ENCODE measurements at places on chromosomes 7 and 10.

DNA sequence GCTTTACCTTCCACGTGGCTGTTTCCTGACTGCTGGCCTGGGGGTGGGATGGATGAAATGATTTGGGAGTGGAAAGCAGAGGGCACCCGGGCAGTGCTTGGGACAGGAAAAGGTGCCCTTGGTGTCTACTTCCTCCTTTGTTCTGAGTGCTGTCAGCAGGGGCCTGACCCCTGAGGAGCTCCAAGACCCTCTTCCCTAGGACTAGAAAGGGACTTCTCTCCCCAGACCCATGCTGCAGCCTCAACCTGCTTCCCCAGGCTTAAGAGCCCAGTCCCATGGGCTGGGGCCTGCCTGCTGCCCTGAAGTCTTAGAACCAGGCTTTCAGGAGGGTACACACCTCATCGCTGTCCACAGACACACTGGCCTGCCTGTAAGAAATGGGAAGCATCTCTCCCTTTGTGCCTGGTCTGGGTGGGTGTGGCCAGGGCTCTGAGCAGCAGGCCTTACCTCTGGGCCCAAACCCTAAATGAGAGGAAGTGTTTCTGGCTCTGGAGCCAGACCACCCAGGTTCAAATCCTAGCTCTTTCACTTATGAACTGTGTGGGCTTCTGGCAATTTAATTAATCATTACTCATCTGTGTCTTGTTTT, 12.9 kb downstream of the CDH23 start:
- H3K36me3 ChIP-seq, result no peaks in the 10 kb centered on the region
- no peak overlapping the region for H3K27ac ChIP-seq
- peaks cover 7% of the 10 kb centered on the region for H3K27me3 ChIP-seq
- no peak for DNase-seq

- no peak for DNase-seq
- peaks cover 31% of the 10 kb centered on the region for H3K4me1 ChIP-seq
- H3K36me3 ChIP-seq, result peaks cover 14% of the 10 kb centered on the region
- no peak overlapping the region for H3K27ac ChIP-seq
- H3K4me3 ChIP-seq, result no peak overlapping the region
- no peaks in the 10 kb centered on the region for H3K27me3 ChIP-seq
Observed at GRCh38 chr10:33507662-33508425, 173.4 kb upstream of the NRP1 start.

DNA sequence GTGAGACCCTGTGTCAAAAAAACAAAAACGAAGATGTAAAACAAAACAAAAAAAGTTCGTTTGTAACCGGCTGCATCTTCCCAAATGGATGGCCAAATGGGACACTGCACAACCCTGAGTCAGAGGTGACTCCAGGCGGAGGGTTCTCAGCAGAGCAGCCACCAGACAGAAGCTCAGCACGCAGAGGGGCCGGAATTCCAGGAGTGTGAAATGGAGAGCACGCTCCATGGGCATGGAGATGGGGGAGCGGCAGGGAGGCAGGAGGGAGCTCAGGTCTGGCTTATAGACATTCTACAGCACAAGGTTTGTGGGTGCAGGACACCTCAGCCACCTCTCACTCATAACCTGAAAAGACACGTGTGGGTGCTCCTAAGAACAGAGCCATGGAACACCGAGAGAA, 227.0 kb downstream of the MAD1L1 start:
- H3K4me1 ChIP-seq, result peaks cover 55% of the 10 kb centered on the region
- H3K27ac ChIP-seq, result peak overlapping the region; percentile 88
- no peaks in the 10 kb centered on the region for H3K36me3 ChIP-seq
- no peaks in the 10 kb centered on the region for H3K27me3 ChIP-seq
- H3K4me3 ChIP-seq, result no peak overlapping the region

GRCh38 chr10:70820976-70821750, 5.4 kb downstream of the SGPL1 start:
- no peak overlapping the region for H3K4me3 ChIP-seq
- DNase-seq, result no peak
- H3K36me3 ChIP-seq, result peaks cover 45% of the 10 kb centered on the region
- H3K4me1 ChIP-seq, result peaks cover 34% of the 10 kb centered on the region

DNA sequence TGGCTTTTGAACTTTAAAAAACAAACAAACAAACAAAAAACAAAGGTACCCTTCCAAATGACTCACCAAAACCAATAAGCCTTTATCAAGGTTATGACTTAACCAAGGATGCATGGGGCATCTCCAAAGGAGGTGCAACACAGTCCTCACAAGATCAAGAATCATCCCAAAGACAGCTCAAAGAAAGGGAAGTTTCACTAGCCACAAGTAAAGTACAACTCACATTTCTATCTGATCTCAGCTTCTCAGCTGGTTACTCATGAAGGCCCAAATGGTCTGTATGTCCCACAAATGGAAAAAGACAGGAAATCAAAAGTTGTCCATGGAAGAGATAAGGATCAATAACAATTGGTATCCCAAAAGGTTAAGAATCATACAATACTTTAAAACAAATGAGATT, 6.0 kb upstream of the MKLN1 start:
- H3K36me3 ChIP-seq, result peaks cover 12% of the 10 kb centered on the region
- H3K4me1 ChIP-seq, result peaks cover 10% of the 10 kb centered on the region
- DNase-seq, result no peak
- no peaks in the 10 kb centered on the region for H3K27me3 ChIP-seq
- no peak overlapping the region for H3K27ac ChIP-seq

- DNase-seq, result no peak
- H3K36me3 ChIP-seq, result peaks cover 16% of the 10 kb centered on the region
- H3K27me3 ChIP-seq, result no peaks in the 10 kb centered on the region
- H3K27ac ChIP-seq, result no peak overlapping the region
- H3K4me3 ChIP-seq, result no peak overlapping the region
Observed at GRCh38 chr10:98242823-98243222, 25.2 kb downstream of the LOXL4 start.

DNA sequence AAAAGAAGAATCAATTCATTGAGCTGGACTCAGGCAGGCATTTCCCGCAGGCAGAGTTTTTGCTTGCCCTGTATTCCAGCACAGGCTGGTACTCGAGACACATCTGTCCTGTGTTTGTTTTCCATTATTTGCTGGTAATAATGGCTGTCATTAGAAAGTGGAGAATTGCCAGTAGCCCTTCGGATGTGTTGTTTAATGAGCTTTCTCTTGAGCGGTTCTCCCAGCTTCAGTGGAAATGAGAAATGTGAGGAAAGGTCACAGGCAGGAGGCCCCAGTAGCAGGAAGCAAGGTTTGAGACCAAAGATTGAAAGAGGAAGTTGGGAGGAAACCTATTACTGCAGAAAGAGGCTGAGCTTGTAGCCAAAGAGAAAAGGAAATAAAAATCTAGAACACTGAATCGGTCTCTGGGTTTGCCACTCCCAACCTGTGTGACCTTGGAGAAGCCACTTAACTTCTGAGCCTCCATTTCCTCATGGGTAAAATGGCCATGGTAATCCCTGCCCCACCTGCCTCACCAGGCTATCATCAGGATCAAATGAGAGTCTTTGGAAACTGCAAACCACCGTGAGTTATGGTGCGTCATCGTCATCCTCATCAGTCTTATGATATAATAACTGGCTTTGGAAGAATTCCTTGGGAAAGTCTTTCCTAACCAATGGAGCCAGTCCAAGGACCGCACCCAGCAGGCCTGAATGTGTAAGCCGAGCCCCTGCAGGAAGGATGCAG, 67.7 kb downstream of the TACR2 start:
- H3K4me3 ChIP-seq, result no peak overlapping the region
- peaks cover 25% of the 10 kb centered on the region for H3K36me3 ChIP-seq
- H3K27me3 ChIP-seq, result no peaks in the 10 kb centered on the region
- H3K4me1 ChIP-seq, result peaks cover 34% of the 10 kb centered on the region
- H3K27ac ChIP-seq, result peak overlapping the region; percentile 58

DNA sequence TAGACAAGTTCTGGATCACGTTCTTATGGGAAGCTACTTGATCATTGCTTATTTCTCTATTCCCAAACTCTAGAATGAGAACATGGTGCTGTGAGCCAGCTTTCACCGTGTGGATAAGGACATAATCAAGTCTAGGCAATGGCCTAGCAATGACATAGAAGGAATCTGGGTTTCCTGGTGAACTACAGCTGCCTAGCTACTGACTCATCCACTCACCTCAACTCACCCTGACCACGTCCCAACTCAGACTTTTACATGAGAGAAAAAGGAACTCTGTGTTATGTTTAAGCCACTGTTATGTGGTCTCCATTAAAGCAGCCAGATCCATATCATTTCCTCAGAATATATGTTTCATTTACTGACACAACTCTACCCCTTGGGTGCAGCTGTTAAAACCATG, 18.8 kb upstream of the MET start:
- peaks cover 20% of the 10 kb centered on the region for H3K4me1 ChIP-seq
- DNase-seq, result no peak
- H3K4me3 ChIP-seq, result no peak overlapping the region

DNA sequence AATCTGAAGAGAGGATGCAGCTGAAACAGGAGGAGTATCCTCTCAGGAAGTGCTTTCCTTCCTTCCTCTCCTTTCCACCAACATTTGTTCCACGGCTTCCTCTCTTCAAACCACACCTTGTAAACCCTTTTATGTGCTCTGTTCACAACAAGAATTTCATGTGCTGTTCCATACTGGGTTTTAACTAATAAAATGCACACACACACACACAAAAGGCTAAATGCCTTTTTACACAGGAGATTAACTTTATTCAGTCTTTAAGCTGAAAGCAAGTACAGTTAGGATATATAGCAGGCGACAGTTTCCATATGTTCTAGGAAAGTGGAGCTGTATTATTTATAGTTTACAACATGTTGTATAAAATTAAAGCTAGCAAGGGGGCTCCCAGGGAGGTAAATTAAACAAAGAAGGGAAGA, 106.7 kb downstream of the REEP3 start:
- H3K4me1 ChIP-seq, result peaks cover 69% of the 10 kb centered on the region
- peak overlapping the region; percentile 100 for H3K27ac ChIP-seq
- peaks cover 5% of the 10 kb centered on the region for H3K36me3 ChIP-seq

DNA sequence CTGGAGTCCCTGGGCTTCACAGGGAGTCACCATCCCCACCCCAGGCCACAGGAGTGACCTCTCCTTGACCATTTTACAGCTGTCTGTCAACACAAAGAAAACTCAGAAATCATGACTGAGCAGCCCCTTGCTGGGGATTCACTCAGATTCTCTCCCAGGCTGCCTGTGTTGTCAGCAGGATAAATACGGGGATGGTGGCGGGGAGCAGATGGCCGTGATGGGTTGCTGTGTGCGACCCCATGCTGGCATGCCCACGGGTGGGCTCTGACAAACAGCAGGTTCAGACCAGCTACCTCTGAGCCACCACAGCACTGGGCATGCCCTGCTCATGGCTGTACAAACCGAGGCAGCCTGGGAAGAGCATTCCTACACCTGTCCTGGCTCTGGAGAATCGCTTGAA, 136.1 kb downstream of the SLIT1 start:
- no peak for DNase-seq
- peaks cover 20% of the 10 kb centered on the region for H3K36me3 ChIP-seq
- no peak overlapping the region for H3K27ac ChIP-seq

- H3K27me3 ChIP-seq, result no peaks in the 10 kb centered on the region
- no peak overlapping the region for H3K27ac ChIP-seq
- no peaks in the 10 kb centered on the region for H3K36me3 ChIP-seq
Observed at GRCh38 chr7:23004247-23004520, 9.7 kb downstream of the HYCC1 start.

DNA sequence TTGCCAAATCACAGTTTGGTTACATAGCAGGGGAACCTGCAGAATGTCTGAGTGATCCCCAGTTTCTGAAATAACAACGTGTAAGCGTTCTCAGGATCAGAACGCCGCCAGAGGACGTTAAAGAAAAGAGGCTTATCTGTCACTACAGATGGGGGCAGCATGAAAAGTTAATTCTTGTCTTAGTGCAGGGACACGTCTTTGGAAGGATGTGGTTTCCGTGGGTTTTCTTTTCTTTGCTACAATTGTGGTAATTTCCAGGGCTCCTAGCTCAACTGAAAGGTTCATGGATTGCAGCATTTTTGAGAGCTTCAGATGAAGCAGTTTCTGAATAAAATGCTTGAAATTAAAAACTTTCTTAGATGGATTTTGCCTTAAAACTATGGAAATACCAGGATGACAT, 106.6 kb downstream of the PRKCQ start:
- H3K27me3 ChIP-seq, result no peaks in the 10 kb centered on the region
- H3K36me3 ChIP-seq, result peaks cover 45% of the 10 kb centered on the region
- H3K4me3 ChIP-seq, result no peak overlapping the region
- DNase-seq, result no peak
- H3K27ac ChIP-seq, result no peak overlapping the region

DNA sequence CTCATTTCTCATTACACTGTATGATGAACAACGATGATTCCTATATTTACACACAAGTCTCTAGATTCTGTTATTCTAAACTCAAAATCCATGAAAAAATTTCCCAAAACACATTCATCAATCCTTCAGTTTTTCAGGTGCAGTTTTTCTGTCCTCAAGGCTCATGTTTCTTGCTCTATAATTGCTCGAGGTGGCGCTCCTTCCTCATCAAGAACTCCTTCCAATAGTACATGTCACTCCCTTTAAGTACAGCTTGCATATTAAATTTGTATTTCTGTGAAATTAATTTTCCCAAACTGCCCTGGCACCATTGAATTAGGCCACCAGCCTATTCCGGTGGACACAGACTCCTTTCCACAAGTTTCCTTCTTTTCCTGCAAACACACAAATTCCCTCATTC, 188.7 kb upstream of the MINDY3 start:
- peaks cover 8% of the 10 kb centered on the region for H3K27me3 ChIP-seq
- H3K4me3 ChIP-seq, result no peak overlapping the region
- no peak overlapping the region for H3K27ac ChIP-seq
- no peaks in the 10 kb centered on the region for H3K4me1 ChIP-seq
- no peaks in the 10 kb centered on the region for H3K36me3 ChIP-seq

- no peak for DNase-seq
- no peaks in the 10 kb centered on the region for H3K4me1 ChIP-seq
- H3K27me3 ChIP-seq, result no peaks in the 10 kb centered on the region
- no peak overlapping the region for H3K4me3 ChIP-seq
- H3K27ac ChIP-seq, result no peak overlapping the region
Observed at GRCh38 chr10:106815427-106816043, 349.0 kb downstream of the SORCS1 start.

- DNase-seq, result no peak
- H3K27me3 ChIP-seq, result no peaks in the 10 kb centered on the region
- no peak overlapping the region for H3K4me3 ChIP-seq
- no peaks in the 10 kb centered on the region for H3K4me1 ChIP-seq
- H3K36me3 ChIP-seq, result no peaks in the 10 kb centered on the region
- H3K27ac ChIP-seq, result no peak overlapping the region
Observed at GRCh38 chr7:15248514-15248913, 313.3 kb downstream of the AGMO start.

DNA sequence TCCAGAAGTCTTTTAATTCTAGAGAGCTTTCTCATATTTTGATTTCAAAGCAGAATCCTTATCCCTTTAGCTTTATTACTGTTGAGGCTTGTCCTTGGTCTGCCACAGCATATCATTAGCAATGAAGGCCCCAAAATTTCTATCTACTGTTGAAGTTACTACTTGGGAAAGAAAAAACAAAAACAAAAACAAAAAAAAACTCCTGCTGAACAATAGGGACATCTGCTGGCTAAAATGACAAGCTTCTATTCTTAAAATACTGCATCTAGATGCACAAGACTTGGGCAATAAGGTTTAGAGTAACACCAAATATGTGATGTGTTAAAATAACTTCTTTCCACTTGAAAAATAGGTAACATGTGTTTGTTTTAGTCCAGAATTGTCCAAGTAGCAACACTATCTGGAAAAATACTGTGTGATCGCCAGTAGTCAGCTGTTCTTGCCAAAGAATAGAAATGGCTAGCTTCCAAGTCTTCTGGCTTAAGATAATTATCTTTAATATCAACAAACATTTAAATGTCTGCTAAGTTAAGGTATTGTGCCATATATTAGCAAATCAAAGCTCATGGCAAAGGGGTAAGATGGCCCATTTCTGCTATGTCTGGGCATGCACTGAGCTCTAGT, 3.8 kb upstream of the DMTF1 start:
- no peaks in the 10 kb centered on the region for H3K27me3 ChIP-seq
- H3K27ac ChIP-seq, result no peak overlapping the region
- H3K36me3 ChIP-seq, result no peaks in the 10 kb centered on the region
- H3K4me3 ChIP-seq, result no peak overlapping the region

Measured in nephron progenitor cell (in vitro differentiated cells).